ENCODE measurements at places on chromosomes 6 and 20. TPM values are rescaled to one million over a fixed set of nuclear protein-coding genes. Genes with fewer than 3 reads are reported as not detected.

Gene KIF6
- total RNA-seq: 2.3 TPM

Gene SYCP2
- total RNA-seq: 2.3 TPM

Gene CDH4
- 7.8 TPM for total RNA-seq

Gene AVP
- total RNA-seq: not detected

Gene PXMP4
- total RNA-seq: 5.6 TPM

Gene TGM3
- 0.43 TPM for total RNA-seq

Gene HLA-DOA
- 1.7 TPM for total RNA-seq

Gene SYNE1
- 23.6 TPM for total RNA-seq

Data from neural crest cell (in vitro differentiated cells).